ENCODE measurements at places on chromosomes 16 and 17.

DNA sequence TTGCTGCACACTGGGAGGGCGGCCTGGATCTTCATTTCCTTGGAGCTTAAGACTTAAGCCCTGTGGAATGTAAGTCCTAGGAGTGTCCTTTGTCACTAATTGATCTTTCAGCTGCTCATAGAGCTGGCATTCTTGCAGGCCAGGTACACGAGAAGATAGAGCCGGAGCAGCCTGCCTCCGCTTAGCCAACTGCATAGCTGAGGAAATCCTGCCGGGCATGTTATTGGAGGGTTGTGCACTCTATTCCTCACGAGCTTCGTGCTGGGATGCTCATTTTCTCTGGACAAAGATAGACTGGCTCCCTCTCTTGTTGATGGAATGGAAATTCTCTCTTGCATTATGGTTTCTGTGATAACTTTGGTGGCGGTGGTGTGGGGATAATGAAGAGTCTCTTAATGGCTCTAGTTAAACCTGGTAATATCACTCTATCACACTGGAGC, 76.9 kb downstream of the RPA1 start:
- DNase-seq, result peak; percentile 67

- peak; percentile 84 for DNase-seq
These were observed at the start of gene KCNH4 for GRCh38 chr17:42180922-42181850. TSS of gene KCNH4 (minus strand) at chr17:42181142. CDS start at chr17:42180945, 197 bp downstream.

GRCh38 chr16:49597796-49598195, 224.2 kb downstream of the C16orf78 start:
- DNase-seq, result no peak

DNA sequence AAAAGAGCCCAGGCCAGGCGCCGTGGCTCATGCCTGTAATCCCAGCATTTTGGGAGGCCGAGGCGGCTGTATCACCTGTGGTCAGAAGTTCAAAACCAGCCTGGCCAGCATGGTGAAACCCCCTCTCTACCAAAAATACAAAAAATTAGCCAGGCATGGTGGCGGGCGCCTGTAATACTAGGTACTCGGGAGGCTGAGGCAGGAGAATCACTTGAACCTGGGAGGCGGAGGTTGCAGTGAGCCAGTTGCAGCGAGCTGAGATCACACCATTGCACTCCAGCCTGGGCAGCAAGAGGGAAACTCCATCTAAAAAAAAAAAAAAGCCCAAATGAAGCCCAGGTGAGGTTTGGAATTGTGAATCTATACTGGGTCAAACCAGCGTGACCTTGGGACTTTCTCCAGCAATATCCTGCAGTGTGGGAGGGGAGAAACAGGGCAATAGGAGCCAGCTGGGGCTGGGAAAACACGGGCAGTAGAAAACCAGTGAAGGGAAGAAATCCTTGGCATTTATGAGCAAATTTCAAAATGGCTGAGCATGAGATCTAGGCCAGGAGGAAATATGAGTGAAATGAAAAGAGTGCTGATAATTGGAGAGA, 8.2 kb upstream of the DHX8 start:
- no peak for DNase-seq

- no peak for DNase-seq
These were observed 356.3 kb upstream of the TNRC6C start for GRCh38 chr17:77602062-77602746.

GRCh38 chr16:21646721-21647561, 5.5 kb downstream of the IGSF6 start:
- DNase-seq, result no peak

DNA sequence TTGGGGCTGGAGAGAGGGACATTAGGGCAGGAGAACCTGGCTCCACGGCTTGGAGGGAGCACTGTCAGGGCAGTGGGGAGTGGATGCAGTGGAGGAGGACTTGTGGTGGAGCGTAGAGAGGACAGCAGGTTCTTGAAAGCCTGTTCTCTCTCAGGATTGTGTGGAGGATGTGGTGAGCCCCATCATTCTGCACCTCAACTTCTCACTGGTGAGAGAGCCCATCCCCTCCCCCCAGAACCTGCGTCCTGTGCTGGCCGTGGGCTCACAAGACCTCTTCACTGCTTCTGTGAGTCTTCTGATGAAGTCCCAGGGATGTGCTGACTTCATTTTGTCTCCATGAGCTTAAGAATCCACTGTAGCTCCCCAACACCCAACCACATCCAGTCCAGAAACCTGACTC, 13.5 kb downstream of the COX6A2 start:
- DNase-seq, result no peak

DNA sequence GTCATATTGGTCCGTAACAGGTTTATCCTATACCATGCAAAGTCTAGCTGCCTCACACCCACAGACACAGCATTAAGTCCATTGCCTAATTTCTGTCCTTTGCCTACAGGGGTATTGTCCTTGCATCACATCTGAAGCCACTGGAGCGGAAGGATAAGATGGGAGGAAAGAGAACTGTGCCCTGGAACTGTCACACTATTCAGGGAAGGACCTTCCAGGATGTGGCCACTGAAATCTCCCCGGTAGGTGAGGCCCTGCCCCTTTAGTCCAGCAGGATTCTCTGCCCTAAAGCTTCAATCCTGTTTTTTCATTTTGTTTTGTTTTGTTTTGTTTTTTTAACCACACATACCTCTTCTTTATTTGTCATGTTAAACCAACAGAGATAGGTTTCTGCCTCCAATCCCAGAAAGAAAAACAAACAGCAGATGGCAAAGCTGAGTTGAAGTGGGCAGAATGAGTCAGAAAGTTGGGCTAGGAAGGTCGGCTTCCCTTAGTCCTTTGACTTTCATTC, 2.2 kb upstream of the EFTUD2 start:
- no peak for DNase-seq

DNA sequence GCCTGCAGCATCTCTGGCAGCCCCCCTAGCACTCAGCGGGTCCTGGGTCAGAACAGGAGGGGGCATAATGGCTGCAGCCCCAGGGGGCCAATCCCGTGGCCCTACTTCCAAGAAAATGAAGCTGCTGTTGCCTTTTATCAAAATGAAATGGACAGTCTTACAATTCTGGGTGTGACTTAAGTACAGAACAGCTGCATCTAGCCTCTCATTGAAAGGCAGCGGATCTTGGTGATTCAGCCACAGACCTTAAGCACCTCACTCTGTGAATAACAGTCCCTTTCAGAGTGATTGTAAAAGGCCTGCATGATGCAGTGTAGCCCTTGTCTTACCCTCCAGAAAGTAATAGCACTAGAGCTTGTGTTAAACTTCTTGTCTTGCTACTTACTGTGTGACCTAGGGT, 11.5 kb upstream of the UMOD start:
- DNase-seq, result peak; percentile 10

- DNase-seq, result no peak
These were observed 175.0 kb downstream of the AIPL1 start for GRCh38 chr17:6259899-6260298.

GRCh38 chr17:83081684-83082201, 2.3 kb downstream of the METRNL start:
- no peak for DNase-seq

DNA sequence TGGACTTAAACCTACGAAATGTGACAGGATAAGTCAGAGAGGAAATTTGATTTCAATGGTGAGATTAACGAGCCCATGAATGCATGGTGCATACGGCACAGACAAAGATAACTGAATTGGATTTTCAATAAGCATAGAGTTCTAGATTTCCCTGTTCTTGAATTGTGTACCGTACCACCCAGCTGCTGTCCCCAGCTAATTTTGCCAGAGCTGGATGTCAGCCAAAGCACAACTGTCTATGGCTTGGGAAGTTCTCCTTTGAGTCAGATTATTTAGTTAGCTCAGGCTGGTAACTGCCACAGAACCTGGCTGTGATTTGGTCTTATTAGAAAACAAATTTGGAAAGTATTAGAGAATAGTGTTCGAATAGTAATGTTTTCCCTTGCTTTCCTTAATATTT, 143.1 kb downstream of the CDH13 start:
- no peak for DNase-seq

- DNase-seq, result no peak
These were observed 30.2 kb downstream of the BRD7 start for GRCh38 chr16:50338371-50339231.

DNA sequence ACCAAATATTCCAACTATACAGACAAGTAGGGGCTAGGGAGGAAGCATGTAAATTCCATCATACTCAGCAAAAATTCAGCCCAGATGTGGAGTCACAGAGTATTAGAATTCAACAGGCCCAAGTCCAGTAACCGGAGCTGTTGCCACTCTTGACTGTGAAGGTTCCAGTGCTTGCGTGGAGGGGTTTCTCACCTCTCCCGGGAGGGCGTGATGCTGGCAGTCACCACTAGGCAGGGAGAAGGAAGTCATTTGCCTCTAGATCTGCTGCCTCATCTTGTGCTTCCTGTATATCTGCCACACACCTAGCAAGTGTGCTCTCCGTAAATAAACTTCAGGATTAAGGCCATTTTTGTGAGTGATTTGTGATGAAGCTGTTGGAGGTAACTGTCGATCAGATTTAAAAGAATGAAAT, 1.0 kb upstream of the CKLF start:
- no peak for DNase-seq

DNA sequence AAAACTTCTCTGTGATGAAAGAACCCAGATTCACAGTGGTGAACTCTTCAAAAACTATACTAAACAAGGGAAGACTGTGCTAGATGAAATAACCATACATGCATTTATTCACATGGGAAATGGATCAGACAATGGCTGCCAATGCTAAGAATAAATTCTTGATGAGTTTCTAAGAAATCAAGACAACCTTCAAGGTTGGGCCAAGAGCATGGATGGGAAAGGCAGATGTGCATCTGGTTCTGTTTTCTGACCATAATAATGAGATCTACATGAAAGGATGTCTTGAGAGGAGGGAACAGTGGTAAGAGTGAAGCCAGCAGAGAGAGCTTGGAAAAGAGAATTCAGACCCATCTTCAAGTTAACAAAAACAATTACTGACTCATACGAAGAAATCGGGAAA, 31.4 kb downstream of the ANKRD11 start:
- no peak for DNase-seq

DNA sequence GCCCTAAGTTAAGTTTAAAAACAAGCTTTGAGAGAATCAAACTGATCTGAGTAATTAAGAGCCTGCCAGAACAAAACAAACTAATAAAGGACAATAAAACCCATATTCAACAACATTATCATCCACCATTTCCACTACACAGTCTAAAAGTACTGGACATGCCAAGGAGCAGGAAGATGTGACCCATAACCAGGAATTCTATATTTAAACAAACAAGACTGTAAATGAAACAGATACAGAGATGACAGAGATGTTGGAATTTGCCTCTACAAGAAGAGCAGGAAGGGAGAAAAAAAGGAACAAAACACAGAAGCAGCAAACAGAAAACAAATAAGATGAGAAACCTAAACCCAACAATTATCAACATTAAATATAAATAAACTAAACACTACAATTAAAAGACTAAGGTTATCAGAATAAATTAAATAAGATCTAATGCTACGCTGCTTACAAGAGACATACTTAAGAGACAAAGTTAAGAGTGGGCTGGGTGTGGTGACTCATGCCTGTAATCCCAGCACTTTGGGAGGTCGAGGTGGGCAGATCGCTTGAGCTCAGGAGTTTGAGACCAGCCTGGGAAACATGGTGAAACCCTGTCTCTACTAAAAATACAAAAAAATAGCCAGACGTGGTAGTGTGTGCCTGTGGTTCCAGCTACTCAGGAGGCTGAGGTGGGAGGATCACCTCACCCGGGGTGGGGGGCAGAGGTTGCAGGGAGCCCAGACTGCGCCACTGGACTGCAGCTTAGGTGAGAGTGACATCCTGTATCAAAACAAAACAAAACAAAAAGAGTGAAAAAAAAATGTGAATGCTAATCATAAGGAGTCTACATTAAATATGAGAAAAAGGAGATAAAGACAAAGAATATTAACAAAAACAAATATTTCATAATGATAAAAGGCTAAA, 50.6 kb downstream of the CREBBP start:
- DNase-seq, result no peak

DNA sequence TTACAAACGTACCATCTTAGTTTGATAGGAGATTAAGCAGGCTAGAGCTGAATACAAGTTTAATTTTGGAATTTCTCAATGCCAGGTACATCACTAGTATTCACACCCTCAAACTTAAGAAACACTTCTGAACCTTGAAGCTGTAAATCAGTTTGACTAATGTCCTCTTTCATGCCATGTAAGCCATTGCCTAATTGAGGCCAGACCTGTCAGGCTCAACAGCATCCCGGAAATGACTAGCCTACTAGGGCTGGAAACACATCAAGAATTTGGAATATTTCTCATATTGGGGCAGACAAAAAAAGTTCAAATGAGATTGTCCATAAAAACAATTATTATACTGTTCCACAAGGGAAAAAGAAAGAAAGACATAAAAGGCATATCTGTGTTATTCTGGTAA, 1.7 kb downstream of the USP32 start:
- no peak for DNase-seq

DNA sequence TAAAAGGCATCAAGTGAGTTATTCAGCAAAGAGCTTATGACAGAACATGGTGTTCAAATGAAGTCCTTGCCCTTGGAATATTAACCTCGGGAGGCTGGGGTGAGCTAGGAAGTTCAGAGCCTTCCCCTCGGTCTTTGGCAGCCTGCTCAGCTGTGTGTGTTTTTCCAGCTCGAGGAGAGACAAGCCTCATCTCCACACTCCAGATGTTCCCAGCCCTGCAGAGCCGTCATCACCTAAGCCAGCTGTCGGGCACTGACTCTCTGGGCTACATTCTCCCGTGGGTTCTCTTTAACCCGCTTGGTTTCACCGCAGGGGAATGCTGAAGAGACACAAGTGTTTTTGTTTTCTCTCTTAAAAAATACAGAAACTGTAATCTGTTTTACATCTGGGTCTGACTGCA, 47.1 kb downstream of the IRX3 start:
- DNase-seq, result no peak

DNA sequence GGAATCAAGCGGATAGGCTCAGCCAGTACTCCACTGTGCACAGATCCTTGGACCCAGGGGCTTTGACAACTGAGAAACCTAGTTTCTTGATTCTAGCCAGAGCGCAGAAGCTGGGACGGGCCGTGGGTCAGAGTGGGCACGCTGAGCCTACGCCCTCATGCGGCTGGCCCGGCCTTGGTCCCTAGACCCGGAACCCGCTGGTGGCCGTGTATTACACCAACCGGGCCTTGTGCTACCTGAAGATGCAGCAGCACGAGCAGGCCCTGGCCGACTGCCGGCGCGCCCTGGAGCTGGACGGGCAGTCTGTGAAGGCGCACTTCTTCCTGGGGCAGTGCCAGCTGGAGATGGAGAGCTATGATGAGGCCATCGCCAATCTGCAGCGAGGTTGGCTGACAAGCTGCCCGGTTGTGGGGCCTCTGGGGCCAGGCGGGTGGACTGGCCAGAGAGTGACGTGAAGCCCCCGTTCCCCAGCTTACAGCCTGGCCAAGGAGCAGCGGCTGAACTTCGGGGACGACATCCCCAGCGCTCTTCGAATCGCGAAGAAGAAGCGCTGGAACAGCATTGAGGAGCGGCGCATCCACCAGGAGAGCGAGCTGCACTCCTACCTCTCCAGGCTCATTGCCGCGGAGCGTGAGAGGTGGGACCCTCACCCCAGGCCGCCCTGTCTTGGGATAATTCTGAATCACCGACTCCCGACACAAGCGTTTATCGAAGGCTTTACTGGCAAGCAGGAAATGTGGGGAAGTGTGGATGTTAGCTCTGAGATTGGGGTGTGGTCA, 946 bp downstream of the STUB1 start:
- no peak for DNase-seq
